ENCODE measurements at places on chromosomes 12 and 14. TPM values are rescaled to one million over a fixed set of nuclear protein-coding genes. Genes with fewer than 3 reads are reported as not detected.

The SLCO1C1 gene
- 0.14 TPM for total RNA-seq

The TRIM9 gene
- total RNA-seq = 0.71 TPM

The SYNDIG1L gene
- under 0.01 TPM for total RNA-seq

The PPP1CC gene
- 139 TPM for total RNA-seq

The A2M gene
- 57.7 TPM for total RNA-seq

The CIROP gene
- 0.05 TPM for total RNA-seq

The CMKLR1 gene
- total RNA-seq = 4.4 TPM

The EXOC3L4 gene
- total RNA-seq = 16.0 TPM

The GALNT16 gene
- total RNA-seq = 0.76 TPM

The ARID4A gene
- 13.7 TPM for total RNA-seq

The EML1 gene
- 2.7 TPM for total RNA-seq

The COX8C gene
- total RNA-seq = not detected

The FOS gene
- 143 TPM for total RNA-seq

GRCh38 chr12:116442946-116443345, 116.2 kb upstream of the MAP1LC3B2 start:
- no peaks in the 10 kb centered on the region for H3K27me3 ChIP-seq
- peaks cover 35% of the 10 kb centered on the region for H3K4me1 ChIP-seq
- no peak for DNase-seq
- H3K4me3 ChIP-seq = no peak overlapping the region

GRCh38 chr12:119391673-119392072, 57.1 kb downstream of the CCDC60 start:
- H3K27ac ChIP-seq = no peak overlapping the region
- no peaks in the 10 kb centered on the region for H3K27me3 ChIP-seq
- no peaks in the 10 kb centered on the region for H3K4me1 ChIP-seq

DNA sequence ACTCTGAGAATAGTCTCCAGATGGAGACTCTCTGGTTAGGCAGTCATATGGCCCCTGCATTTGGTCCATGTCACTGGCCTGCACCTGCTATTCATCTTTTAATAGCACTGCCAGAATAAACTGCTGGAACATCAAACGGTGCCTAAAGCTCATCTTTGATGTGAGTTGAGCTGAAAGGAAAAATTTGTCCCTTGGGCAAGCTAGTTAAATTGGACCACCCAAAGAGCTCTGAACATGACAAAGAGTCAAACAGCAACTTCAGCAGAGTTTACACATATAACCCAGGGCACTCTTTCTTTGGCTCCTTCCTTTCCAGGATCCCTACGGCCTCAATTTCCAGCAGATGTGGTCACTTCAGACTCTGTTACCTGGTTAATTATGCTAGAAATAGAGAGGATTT, 269.9 kb downstream of the RPL10L start:
- H3K27ac ChIP-seq = no peak overlapping the region
- H3K4me3 ChIP-seq = no peak overlapping the region
- no peak for DNase-seq
- no peaks in the 10 kb centered on the region for H3K27me3 ChIP-seq
- no peaks in the 10 kb centered on the region for H3K36me3 ChIP-seq

- no peak overlapping the region for H3K27ac ChIP-seq
- no peaks in the 10 kb centered on the region for H3K36me3 ChIP-seq
- no peaks in the 10 kb centered on the region for H3K4me1 ChIP-seq
- H3K4me3 ChIP-seq = no peak overlapping the region
- no peak for DNase-seq
- H3K27me3 ChIP-seq = no peaks in the 10 kb centered on the region
Measured at GRCh38 chr12:20596061-20596460, 99.1 kb upstream of the SLCO1C1 start.

DNA sequence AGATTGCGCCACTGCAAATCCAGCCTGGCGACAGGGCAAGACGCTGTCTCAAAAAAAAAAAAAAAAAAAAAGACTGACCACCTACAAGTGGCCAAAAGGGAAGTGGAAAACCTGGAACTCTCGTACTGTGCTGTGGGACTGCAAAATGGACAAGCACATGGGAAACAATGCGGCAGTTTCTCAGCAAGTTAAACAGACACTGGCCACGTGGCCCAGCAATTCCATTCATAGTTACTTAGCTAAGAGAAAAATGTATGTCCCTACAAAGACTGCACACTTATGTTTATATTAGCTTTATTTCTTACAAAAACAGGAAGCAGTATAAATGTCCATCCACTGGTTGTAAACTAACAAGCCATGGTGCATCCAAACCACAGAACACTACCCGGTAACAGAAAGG, 5.6 kb downstream of the CHFR start:
- H3K4me3 ChIP-seq = no peak overlapping the region
- H3K36me3 ChIP-seq = peaks cover 30% of the 10 kb centered on the region
- no peak for DNase-seq
- H3K4me1 ChIP-seq = no peaks in the 10 kb centered on the region
- H3K27me3 ChIP-seq = no peaks in the 10 kb centered on the region

- no peak for DNase-seq
- no peaks in the 10 kb centered on the region for H3K27me3 ChIP-seq
- no peaks in the 10 kb centered on the region for H3K4me1 ChIP-seq
- H3K36me3 ChIP-seq = no peaks in the 10 kb centered on the region
Measured at GRCh38 chr12:15851919-15852318, 30.3 kb upstream of the STRAP start.

DNA sequence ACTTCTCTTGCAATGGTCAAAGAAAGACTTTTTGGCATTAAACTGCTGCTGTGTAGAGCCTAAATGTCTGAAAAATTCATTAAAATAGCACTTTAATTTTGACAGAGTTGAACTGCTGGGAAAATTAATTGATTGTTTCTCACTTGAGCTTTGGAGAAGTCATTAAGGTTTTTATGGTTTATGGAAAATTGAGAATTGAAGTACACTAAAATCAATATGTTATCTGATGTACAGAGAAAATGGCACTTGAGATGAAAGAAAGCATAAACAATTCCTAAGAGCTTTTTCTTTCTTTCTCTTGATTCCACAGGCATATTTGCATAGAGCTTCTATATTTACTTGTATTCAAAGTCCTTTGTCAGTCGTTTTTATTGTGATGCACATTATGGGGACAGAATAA, 188.5 kb upstream of the CAND1 start:
- no peaks in the 10 kb centered on the region for H3K4me1 ChIP-seq
- no peaks in the 10 kb centered on the region for H3K27me3 ChIP-seq
- H3K36me3 ChIP-seq = no peaks in the 10 kb centered on the region
- DNase-seq = no peak
- no peak overlapping the region for H3K27ac ChIP-seq

GRCh38 chr12:117033382-117034221, 65.6 kb downstream of the TESC start:
- H3K27me3 ChIP-seq = peaks cover 24% of the 10 kb centered on the region
- H3K36me3 ChIP-seq = no peaks in the 10 kb centered on the region
- H3K4me1 ChIP-seq = peaks cover 15% of the 10 kb centered on the region
- H3K27ac ChIP-seq = no peak overlapping the region
- no peak overlapping the region for H3K4me3 ChIP-seq

GRCh38 chr12:48780381-48781025, 8.4 kb downstream of the ADCY6 start:
- no peaks in the 10 kb centered on the region for H3K36me3 ChIP-seq
- H3K27me3 ChIP-seq = no peaks in the 10 kb centered on the region
- H3K4me3 ChIP-seq = no peak overlapping the region
- DNase-seq = no peak
- no peaks in the 10 kb centered on the region for H3K4me1 ChIP-seq

DNA sequence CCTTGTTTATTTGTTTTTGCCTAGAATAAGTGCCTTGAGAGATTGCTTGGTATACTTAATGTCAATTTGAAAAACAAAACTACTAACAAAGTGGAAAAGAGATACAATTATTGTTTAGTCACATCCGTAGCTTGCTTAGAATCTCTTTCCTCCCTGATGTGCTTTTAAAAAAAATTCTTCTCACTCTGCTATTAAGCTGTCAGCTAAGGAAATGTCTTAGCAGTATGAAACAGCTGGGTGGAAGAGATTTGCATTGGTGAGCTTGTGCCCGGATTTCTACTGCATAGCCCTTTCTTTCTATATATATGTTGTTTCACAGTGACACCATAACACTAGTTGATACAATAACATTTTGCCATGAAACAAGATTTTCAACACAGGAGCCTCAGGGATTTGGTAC, 229.4 kb upstream of the RGS6 start:
- peaks cover 5% of the 10 kb centered on the region for H3K36me3 ChIP-seq
- peaks cover 9% of the 10 kb centered on the region for H3K4me1 ChIP-seq
- no peaks in the 10 kb centered on the region for H3K27me3 ChIP-seq

GRCh38 chr12:46524778-46525177, 152.2 kb upstream of the SLC38A2 start:
- H3K36me3 ChIP-seq = no peaks in the 10 kb centered on the region
- H3K4me1 ChIP-seq = peaks cover 20% of the 10 kb centered on the region
- no peaks in the 10 kb centered on the region for H3K27me3 ChIP-seq
- no peak overlapping the region for H3K4me3 ChIP-seq
- DNase-seq = no peak

GRCh38 chr14:61484826-61485584, 163.6 kb downstream of the PRKCH start:
- H3K27me3 ChIP-seq = no peaks in the 10 kb centered on the region
- DNase-seq = no peak
- peaks cover 12% of the 10 kb centered on the region for H3K4me1 ChIP-seq
- H3K36me3 ChIP-seq = peaks cover 59% of the 10 kb centered on the region

GRCh38 chr12:110349514-110350151, 53.9 kb downstream of the ANAPC7 start:
- H3K27me3 ChIP-seq = no peaks in the 10 kb centered on the region
- peak overlapping the region; percentile 71 for H3K27ac ChIP-seq
- H3K4me3 ChIP-seq = no peak overlapping the region

DNA sequence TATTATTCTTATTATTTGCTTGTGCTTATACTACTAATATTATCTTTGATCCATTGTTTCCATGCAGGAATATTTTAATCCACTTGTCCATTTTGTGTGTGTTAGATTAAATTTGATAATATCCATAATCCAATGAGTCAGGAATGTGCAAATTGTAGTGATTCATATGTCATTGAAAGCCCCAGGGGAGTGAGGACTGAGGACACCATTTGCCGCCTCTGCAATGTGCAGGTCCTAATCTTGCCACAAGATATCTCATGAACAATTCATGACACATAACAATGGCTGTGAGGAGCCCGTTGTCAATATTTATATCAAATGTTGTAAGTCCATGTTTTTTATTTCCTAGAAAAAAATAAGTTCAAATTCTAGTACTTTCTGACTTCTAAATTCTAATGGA, 250.5 kb downstream of the ZFP36L1 start:
- no peak overlapping the region for H3K4me3 ChIP-seq
- no peaks in the 10 kb centered on the region for H3K27me3 ChIP-seq

GRCh38 chr14:60058087-60058486, 33.6 kb upstream of the PCNX4 start:
- no peaks in the 10 kb centered on the region for H3K36me3 ChIP-seq
- H3K27ac ChIP-seq = no peak overlapping the region
- DNase-seq = no peak
- no peak overlapping the region for H3K4me3 ChIP-seq

DNA sequence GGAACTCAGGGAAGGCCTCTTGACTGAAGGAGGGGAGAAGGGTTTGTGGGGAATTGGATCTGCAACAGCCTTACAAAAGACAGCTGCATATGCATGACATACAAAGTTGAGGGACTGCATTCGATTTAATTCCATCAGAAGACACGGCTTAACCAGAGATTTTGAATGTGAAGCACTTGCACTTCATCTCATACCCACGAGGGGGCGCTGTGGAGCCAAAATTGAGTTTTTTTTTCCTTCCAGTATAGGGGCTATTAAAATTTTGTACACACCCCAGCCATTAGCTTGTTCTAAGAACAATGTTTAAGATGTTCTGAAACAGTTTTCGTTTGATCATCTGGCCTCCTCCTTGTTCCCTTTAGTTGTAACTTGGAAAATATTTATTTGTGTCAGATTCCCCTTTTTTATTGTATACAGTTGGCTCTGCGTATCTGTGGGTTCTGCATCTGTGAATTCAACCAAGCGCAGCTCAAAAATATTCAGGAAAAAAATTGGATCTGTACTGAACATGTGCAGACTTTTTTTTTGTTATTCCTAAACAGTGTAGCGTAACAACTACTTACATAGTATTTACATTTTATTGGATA, 1.6 kb downstream of the SUDS3 start:
- peaks cover 25% of the 10 kb centered on the region for H3K36me3 ChIP-seq
- peak; percentile 82 for DNase-seq
- H3K4me3 ChIP-seq = peak overlapping the region; percentile 98

DNA sequence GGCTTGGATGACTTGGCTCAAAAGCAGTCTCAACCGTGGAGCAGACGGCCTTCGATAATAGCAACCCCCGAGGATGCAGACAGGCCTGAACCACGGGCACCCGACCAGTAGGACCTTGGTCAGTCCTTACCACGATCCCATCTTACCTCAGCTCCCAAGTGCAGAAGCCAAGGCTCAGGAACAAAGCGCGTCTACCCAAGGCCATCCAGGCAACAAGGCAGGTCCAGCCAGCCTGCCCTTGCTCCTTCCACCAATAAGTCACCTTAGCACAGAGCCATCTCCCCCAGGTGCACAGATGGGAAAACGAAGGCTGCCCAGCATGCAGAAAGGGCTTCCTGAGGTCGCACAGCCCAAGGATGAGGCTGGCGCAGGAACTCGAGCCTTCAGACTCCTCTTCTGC, 77.3 kb downstream of the BCL11B start:
- no peak overlapping the region for H3K27ac ChIP-seq
- H3K27me3 ChIP-seq = no peaks in the 10 kb centered on the region
- H3K4me1 ChIP-seq = peaks cover 45% of the 10 kb centered on the region
- H3K36me3 ChIP-seq = peaks cover 69% of the 10 kb centered on the region
- H3K4me3 ChIP-seq = no peak overlapping the region

DNA sequence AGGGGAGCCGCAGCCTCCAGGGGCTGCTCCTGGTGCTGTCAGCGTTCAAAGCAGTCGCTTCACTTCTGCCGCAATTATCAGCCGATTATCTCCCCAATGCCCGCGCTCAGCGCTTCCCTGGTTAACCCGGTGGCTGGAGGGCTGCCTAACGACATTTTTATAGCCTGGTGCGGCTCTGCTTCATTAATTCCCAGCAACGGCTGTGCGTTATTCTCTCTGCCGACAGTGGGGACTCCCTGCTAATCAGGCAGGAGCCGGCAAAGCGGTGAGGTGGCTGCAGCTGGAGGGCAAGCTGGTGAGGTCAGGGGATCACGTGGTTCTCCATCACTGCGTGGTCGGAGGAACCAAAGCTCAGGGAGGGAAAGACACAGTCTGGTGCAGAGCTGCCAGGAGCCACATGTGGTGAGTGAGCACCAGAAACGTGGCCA, 62.9 kb downstream of the GLRX5 start:
- H3K4me3 ChIP-seq = no peak overlapping the region
- H3K4me1 ChIP-seq = no peaks in the 10 kb centered on the region
- peaks cover 10% of the 10 kb centered on the region for H3K27me3 ChIP-seq
- H3K36me3 ChIP-seq = no peaks in the 10 kb centered on the region
- no peak for DNase-seq

DNA sequence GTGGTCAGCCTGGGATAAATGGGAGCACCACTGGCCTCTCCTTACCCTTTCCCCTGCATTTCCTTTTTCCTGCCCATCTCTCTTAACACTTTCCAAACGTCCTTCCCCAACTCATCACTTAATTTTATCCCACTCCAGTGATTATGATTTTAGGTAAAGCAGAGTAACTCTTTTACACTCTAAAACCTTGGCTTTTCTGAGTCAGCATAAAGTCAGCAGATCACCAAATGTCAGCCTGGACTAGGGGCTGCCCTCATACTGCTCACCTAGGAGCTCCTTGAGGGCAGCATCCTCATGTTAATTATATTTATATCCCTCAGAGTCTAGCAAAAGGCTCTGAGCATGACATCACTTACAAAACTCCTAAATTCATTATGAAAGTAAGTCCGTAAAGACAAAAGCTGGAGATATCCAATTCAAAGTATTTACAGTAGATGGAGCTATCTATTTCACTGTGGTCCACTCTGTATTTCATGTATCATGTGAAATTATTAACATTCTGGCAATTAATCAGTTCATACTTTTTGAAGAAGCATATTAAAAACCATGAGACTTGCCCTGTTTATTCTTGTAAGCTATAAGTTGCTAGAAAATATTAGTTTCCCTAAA, 17.0 kb upstream of the DICER1 start:
- no peak overlapping the region for H3K4me3 ChIP-seq
- no peaks in the 10 kb centered on the region for H3K36me3 ChIP-seq
- H3K4me1 ChIP-seq = no peaks in the 10 kb centered on the region
- DNase-seq = no peak
- no peaks in the 10 kb centered on the region for H3K27me3 ChIP-seq
